Cardiac ventricle fibroblast (primary cell): ENCODE measurements at places on chromosomes 5 and 9. TPM values are rescaled to one million over a fixed set of nuclear protein-coding genes. Genes with fewer than 3 reads are reported as not detected.

The GCNT1 gene
- total RNA-seq: 25.2 and 41.1 TPM in 2 replicates

The SNCAIP gene
- 0.19 and 0.78 TPM in 2 replicates for total RNA-seq

The NR6A1 gene
- total RNA-seq: 0.50 and 2.8 TPM in 2 replicates

The IL4 gene
- total RNA-seq: not detected in 2 replicates

The ANKRD18A gene
- not detected in 2 replicates for total RNA-seq

The F2R gene
- 121 and 122 TPM in 2 replicates for total RNA-seq

The FCN2 gene
- not detected in 2 replicates for total RNA-seq

The DROSHA gene
- total RNA-seq: 32.1 and 50.8 TPM in 2 replicates

The APBB3 gene
- 8.4 and 9.0 TPM in 2 replicates for total RNA-seq

The SLC34A1 gene
- not detected in 2 replicates for total RNA-seq

The URM1 gene
- total RNA-seq: 26.5 and 39.1 TPM in 2 replicates

The STPG3 gene
- total RNA-seq: not detected in 2 replicates

The IFNA17 gene
- not detected in 2 replicates for total RNA-seq

The FCHO2 gene
- total RNA-seq: 7.9 and 10.2 TPM in 2 replicates

The PITX1 gene
- total RNA-seq: 0.25 and 0.78 TPM in 2 replicates

The FOXD4L3 gene
- 0.34 TPM in 1 of 2 replicates, not detected in the other for total RNA-seq

The HK3 gene
- total RNA-seq: not detected in 2 replicates

The IFNA13 gene
- not detected in 2 replicates for total RNA-seq

The F2RL1 gene
- total RNA-seq: 16.7 and 30.1 TPM in 2 replicates

The NEUROG1 gene
- not detected in 2 replicates for total RNA-seq

The MEIKIN gene
- 0.12 TPM in 1 of 2 replicates, not detected in the other for total RNA-seq
